ENCODE measurements at places on chromosomes 7 and 10.

- DNase-seq: no peak
These were observed 35.5 kb upstream of the KMT2E start for GRCh38 chr7:104978460-104978859.

DNA sequence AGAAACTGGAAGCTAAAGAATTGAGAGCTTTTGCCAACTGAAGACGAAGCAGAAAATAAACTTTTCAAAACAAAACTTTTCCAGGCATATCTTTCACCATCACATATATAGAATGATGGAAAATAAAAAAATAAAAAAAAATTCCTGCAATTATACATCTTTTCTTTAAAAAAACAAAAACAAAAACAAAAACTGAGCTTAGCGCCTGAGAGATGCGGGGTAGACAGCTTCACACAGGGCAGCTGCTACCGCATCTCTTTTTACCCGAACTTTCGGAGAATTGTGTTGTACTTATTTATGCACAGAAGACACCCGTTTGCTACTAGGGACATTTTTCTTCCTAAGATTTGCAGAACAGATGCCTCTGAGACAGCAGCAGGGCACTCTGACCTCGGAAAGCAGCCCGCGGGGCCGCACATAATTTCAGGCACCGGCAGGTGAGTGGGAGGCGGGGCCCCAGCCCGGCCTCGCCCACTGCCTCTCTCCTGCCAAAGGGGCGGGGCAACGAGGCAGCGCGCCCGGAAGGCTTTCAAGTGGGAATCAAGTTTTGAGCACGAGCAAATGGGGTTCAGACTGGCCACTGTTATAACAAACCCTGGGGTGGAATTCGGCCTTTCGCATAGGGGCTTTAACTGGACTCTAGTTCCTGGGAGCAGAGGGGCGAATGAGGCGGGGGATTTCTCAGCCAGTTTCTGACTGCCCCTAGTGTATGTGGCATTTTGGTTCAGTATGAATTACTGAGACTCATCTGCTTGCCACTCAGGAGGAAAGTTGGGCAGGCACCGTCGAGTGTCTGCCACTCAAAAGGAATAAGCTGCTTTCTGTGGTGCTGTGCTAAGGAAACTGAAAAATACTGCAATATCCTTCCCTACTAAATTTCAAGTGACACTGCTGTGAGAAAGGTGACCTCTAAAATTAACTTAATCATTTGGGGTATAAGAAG lies 18.5 kb upstream of the FAM133B start:
- no peak for DNase-seq

DNA sequence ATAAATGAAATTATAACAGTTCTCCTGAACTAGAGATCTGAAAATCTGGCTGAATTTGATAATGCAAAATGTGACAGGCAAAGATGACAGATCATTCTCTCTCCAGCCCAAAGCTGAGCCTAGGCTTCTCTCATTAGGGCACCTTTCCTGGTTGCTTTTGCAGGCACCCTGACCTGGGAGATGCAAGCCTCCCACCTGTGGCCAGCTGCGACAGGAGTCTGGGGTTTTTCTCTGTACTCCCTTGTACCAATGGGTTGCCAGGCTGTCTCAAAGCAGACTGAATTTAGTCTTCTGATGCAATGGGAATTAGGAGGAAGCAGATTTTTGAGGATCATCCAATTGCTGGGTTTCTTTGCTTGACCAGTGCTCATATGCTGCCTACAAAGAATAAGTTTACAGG lies 85.0 kb upstream of the EFCAB10 start:
- DNase-seq: no peak

GRCh38 chr10:62022830-62023229 lies 121.3 kb downstream of the ARID5B start:
- no peak for DNase-seq

- no peak for DNase-seq
These were observed 9.7 kb upstream of the ABCA13 start for GRCh38 chr7:48161407-48162125.

- DNase-seq: no peak
These were observed 661.3 kb upstream of the COBL start for GRCh38 chr7:51977913-51978312.

GRCh38 chr10:46042527-46042926 lies 3.5 kb downstream of the MSMB start:
- DNase-seq: no peak

GRCh38 chr10:46544989-46545791 lies 11.3 kb downstream of the GPRIN2 start:
- DNase-seq: no peak

- no peak for DNase-seq
These were observed 130.9 kb downstream of the SND1 start for GRCh38 chr7:127782654-127783559.

DNA sequence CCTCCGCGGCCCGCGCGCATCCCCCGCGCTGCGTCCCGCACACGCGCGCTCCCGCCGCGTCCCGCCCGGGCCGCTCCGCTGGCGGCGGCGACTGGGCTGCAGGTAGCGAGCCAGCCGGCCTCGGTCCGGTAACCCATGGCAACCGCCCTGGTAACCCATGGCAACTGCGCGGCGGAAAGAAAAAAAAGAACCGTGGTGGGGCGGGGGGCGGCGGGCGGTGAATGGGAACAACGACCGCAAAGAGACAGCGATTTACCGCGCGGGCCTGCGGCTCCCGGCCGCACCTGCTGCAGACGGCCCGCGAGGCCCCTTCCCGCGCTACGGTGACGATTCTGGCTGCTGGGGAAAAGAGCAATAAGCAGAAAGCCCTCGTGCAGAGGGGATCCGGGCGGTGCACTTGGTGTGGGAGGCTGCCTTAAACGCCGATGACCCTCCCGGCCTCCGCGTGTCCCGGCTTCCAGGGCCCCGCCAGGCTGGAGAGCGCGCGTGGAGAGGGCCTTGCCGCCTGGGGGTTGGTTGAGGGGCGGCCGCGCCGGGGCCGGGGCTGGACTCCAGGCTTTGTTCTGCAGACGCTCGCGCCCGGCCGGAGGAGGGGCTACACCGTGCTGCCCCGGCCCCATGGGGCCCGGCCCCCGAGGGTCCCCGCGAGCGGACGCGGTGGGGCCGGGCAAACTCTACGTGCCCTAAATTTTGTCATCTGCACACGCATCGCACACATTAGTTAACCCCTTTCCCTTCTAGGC lies 84.7 kb downstream of the SNX10 start:
- DNase-seq: peak; percentile 21

DNA sequence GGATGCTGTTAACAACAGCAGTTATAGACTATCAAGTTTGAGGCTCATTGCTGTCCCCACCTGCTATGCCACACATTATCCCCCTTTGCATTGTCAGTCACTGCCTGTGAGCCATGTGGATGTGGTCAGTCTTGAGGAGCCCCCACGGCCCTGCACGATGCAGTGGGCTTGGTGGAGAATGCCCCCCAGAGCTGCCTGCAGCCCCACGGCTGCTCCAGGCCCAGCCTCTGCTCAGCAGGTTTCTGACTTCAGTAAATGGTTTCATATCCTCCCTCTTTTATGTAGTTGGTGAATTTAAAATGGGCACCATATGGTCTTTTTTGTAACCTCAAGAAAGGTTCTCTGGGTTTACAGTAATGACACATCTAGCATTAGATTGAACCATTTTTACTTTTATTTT lies 164.1 kb downstream of the EBF3 start:
- DNase-seq: no peak

GRCh38 chr7:47343061-47343455 lies 238.9 kb downstream of the TNS3 start:
- DNase-seq: no peak

- DNase-seq: no peak
These were observed 57.8 kb upstream of the LANCL2 start for GRCh38 chr7:55307123-55307916.

DNA sequence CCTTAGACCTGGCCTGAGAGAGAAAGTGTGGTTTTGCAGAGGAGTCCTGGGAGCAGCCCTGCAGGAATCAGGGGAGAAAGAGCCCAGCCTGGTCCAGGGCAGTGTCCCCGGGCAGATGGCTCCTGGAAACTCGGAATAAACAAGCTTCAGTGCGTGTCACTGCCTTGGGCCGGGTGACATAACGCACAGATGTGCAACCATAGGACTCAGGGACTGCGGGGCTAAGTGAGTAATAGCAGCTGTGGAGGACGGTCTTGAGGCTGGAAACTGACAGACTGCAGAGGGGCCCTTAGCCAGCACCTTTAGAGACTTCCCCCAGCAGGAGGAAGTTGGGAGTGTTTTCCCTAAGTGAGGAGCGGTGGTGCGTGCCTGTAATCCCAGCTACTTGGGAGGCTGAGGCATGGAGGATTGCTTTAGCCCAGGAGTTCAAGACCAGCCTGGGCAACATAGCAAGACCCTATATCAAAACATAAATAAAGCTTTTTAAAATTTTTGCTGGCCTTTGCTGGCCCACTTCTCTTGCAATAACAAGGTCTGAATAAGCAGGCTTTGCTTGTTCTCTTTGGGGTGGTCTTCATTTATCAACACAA lies 5.3 kb upstream of the CLIP2 start:
- DNase-seq: no peak
